Stimulated activated CD4-positive, alpha-beta T cell treated with anti-CD3 and anti-CD28 coated beads, Interleukin-15, amount 100 ng/mL, for 1 hour (primary cell): ENCODE measurements at places on chromosomes 7 and 10.

DNA sequence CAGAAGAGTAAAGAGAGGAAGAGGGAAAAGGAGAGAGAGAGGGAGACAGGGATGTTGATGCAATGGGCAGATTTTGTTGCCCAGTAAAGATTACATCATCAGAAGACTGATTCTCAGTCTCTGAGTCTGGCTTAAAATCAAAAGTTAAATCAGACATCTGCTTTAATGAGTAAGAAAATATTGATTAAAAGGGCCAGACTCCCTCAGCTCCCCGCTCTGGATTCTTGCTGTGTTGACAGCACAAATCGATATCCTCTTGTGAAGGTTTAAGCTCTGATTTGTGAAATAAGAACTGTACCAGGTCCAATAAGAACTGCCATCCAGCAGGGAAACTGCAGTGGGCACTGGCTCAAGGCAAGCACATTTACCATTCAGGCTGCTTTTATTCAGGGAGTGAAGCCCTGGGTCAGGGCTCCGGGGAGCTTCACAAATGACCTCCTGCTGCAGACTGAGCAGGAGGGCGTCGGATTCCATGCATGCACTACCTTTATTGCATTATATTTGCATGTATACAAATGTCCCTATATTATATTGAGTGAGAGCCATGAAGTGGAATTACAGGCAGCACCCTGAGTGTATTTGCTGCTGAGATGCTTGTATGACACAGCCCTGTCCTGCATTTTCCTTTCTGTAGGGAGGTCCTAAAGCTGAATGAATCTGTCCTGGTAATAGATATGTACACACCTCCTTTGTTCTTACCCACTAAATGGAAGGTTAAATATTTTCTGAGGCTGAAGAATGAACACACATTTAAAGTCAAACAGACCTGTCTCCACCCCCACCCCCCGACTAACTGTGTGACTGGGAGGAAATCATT is 401.5 kb downstream of the REEP3 start:
- no peak for DNase-seq

GRCh38 chr7:64889686-64890162 is 13.3 kb upstream of the ZNF273 start:
- no peak for DNase-seq

GRCh38 chr10:129030996-129031843 is 435.8 kb upstream of the MGMT start:
- DNase-seq: peak; percentile 41

- DNase-seq: no peak
These were observed 91.7 kb downstream of the COL13A1 start for GRCh38 chr10:69893271-69893900.

- DNase-seq: no peak
These were observed 3.1 kb upstream of the DOCK1 start for GRCh38 chr10:126902157-126902556.

GRCh38 chr10:70928140-70928539 is 39.8 kb upstream of the PCBD1 start:
- no peak for DNase-seq

DNA sequence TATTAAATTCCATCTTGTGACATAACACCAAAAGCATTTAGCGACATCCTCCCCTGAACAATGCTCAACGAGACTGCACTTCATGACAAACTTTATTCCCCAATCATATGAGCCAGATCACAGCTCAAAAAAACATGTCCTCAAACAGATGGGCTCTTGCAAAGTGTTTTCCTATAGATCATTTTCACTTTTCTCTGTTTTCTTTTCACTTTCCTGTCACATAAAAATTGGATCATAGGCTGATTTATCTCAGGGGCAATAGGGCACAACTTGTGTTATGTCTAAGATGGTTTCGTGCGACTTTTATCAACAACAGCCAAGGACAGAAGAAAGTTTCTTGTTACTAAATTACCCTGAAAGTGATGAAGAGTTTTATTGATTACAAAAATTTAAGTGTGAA is 206.1 kb downstream of the WDR11 start:
- DNase-seq: no peak

GRCh38 chr10:61455656-61456055 is 2.5 kb upstream of the TMEM26 start:
- DNase-seq: no peak

- DNase-seq: no peak
These were observed 45.6 kb downstream of the FEZF1 start for GRCh38 chr7:122258971-122259370.

GRCh38 chr7:106795877-106796231 is 69.2 kb upstream of the PIK3CG start:
- DNase-seq: no peak

DNA sequence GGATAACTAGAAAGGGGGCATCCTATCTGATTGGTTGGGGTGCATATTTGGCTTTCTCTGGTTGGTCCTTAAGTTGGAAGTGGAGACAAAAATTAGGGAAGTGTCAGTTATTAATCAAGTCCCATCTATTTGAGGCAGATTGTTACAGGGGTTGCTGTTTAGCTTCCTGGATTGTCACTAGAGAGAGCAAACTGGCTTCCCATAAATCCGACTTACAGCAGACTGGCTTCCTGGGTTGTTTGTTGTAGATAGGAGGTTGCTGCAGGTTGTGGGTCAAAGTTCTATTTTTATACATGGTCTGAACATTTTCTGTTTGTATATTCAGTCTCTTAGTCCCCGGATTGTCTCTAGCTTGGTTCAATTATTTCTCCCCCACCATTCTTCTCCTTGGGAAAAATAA is 106.1 kb upstream of the HABP2 start:
- DNase-seq: no peak

- no peak for DNase-seq
These were observed 24.5 kb downstream of the STEAP1 start for GRCh38 chr7:90178679-90179278.

- no peak for DNase-seq
These were observed 88.8 kb downstream of the ELMO1 start for GRCh38 chr7:37359662-37360444.

GRCh38 chr10:119633538-119634218 is 17.5 kb upstream of the BAG3 start:
- no peak for DNase-seq

DNA sequence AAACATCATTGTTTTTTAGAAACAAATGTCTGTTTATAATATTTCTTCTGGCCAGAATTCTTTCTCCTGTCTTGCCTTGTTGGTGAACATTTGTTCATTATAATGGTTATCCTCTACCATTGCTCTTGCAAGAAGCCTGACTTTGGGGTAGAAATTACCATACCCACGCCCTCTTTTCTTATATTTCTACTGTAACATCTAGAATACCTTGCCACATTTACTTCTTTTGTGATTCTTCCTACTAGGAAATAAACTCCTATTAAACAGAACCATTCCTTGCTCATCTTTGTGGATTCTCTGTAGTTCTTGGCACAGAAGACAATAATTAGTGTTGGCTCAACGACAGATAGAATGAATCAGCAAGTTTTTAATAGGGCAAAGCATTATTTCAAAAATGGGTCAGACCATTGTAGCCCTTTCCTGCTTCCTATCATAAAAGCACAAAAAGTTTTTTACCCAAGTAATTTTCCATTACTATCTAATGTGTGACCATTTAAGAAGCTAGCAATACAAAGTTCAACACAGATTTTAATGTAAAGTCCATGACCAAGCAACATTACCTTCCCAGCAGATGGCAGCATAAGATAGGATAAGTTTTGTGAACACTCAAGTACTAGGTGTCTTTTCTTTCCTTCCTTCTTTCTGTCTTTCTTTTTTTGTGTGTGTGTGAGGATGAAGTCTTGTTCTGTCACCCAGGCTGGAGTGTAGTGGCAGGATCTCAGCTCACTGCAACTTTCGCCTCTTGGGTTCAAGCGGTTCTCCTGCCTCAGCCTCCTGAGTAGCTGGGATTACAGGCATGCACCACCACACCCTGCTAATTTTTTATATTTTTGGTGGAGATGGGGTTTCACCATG is 270.4 kb downstream of the HGF start:
- DNase-seq: no peak

DNA sequence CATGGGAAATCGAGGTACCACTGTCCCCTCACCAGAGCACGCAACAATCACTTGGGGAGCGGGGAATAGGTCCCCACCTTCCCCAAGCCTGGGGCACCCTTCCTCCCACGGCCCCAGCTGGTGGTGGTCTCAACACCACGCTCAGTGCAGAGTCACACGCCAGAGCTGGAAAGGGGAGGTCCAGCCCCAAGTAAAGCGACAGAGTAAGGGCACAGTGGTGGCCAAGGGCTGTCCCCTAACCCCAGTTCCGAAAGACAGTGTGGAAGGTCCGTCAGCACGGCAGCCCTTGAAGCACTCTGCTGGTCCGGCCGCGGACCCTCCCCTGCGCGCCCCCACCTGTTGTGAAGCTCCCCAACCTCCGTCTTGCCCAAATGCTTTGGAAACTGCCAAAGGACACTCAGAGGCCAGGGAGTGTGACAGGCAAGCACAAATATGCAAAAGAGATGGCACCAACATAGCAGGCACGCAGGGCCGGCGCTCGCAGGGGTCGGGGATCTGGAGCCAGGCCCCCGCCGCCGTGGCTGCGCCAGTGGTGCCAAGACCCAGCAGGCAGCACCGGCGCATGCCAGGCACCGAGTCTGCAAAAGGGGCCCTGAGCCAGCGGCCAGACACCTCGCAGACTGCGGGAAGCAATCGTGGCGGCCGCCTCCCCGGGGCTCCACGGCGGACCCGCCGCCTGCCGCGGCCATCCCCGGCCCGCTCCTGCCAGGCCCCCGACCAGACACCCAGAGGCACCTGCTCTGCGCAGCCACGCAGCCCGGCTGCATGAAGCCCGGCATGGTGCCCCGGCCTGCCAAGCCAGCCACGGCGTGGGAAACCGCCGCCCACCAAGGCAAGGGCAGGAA is 51.6 kb upstream of the SRRM3 start:
- no peak for DNase-seq

GRCh38 chr7:28623105-28623730 is 210.9 kb downstream of the CREB5 start:
- no peak for DNase-seq

DNA sequence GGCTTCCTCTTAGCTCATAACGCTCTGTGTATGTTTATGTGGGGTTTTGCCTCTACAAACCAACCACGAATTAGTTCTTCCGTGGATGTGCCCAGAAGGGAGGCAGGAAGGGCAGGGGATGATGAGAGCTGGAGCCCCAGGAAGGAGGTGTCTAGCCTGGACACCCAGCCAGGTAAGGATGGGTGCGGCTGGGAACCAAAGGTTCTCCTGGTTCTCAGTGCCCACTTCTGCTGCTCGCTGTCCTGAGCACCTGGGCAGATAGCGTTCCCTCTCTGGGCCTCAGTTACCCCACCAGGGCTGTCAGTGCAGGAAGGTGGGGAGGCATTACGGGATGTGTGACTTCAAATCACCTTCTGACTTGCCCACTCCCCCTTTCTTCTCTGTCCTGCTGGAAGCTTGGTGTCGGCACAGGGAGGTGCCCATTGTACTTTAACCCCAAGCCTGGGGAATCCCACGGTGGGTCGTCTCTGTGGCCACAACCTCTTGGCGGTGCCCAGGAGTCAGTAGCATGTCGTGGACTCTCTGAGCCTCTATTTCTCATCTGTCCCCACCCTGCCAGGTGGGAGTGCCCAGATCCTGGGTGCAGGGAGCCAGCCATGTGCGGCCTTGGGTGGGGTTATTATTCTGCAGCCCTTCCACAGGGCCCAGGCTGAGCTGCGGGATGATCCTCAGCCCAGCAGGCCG is 18.7 kb upstream of the PCBD1 start:
- DNase-seq: no peak
